ENCODE measurements at places on chromosomes 12 and 14.

- DNase-seq = no peak
These were observed 31.2 kb downstream of the DAD1 start for GRCh38 chr14:22557846-22558220.

DNA sequence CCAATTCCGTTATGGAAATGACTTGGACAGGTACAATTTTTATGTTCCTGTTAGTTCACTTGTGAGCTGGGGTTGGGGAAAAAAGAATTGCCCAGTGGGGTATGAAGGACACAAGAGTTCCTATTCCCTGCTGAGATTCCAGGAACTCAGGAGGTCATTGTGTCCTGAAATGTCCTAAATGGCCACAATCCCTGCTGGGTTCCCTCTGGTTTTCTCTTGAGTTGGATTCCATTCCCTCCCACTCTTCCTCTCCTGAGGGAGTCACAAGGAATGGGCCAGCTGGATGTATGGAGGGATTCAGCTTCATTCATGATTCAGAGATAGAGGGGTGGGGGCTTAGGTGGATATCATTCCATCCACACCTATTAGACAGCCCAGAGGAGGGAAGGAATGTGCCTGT is 34.5 kb upstream of the DCD start:
- no peak for DNase-seq

DNA sequence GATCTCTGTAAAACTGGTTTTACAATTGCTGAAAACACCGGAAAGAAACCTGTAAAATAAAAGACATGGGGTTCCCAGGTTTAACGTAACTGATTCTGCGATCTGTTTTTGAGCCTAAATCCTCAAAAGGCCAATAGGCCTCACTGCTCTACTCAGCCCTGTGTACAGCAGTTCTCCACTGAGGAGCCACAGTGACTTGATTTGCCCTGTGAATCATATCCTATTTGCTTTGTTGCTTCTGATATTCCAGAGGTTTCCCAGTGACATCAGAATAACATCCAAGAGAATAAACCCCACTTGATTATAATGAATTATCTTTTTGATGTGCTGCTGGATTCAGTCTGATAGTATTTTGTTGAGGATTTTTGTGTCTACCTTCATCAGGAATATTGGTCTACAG is 27.5 kb downstream of the MDM1 start:
- no peak for DNase-seq

DNA sequence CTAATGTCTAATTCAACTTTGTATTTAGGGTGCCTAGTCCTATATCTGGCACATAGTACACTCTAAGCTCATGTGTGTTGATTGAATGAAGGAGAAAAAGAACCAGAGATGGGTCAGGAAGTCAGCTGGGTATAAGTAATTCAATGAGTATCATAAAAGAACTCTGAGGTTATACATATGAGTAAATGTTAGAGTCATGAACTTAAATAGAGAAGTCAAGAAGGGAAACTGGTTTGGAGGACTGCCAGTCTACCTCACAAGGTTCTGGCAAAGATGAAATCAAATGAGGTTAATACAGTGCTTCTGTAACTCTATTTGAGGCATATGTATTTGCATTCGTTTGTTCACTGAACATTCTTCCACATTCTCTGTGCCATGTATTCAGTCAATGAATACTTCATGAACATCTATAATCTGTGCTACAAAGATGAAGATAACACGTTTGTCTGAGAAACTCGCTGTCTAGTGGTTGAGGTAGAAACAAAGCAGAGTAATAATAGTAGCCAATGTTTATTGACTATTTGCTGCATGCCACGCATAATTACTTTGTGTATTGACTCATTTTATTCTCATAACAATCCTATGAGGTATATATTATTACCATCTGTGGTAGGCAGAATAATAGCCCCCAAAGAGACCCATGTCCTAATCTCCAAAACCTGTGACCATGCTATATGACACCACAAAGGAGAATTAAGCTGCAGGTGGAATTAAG is 88.9 kb downstream of the PTGER2 start:
- DNase-seq = no peak

DNA sequence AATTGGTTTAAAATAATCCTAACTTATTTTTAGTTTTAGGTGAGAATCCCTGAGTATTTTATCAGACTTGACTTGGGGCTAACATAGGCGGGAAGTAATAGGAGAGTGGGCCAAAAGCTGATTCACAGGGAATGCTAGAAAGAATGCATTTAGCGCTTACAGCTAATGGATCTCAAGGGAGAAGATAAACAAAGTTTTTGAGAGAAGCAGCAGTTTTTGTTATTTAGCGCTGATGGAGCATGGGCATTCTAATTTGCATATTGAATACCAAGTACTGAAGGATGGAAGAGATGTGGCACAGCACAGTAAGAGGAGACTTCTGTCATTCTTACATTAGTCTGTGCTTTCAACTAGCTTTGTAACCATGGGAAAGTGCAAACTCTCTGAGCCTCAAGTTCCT is 436.0 kb upstream of the FBXO33 start:
- no peak for DNase-seq

- DNase-seq = no peak
These were observed 5.9 kb downstream of the KLHL33 start for GRCh38 chr14:20429801-20430669.

DNA sequence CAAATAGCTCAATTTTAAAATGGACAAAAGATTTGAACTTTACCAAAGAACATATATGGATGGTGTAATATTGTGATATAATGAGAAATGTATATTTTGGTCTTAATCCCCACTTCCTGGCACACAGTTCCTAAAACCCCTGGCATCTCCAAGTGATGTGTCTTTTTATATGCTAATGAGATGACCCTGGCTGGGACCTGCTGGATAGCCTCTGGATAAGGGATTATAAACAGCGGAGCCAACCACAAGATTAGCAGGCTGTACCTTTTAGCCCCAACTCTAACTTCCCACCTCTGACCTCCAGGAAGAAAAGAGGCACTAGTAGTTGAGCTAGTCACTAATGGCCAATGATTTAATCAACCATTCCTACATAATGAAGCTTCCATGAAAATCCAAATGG is 130.0 kb downstream of the DPF3 start:
- no peak for DNase-seq

DNA sequence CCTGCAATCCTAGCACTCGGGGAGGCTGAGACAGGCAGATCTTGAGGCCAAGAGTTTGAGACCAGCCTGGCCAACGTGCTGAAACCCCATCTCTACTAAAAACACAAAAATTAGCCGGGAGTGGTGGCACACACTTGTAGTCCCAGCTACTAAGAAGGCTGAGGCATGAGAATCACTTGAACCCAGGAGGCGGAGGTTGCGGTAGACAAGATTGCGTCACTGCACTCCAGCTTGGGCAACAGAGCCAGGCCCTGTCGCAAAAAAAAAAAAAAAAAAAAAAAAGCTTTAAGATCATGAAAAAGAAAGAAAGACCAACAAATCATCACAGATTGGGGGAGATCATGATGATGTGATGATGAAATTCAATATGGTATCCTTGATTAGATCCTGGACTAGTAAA is 30.6 kb downstream of the WDR89 start:
- no peak for DNase-seq

DNA sequence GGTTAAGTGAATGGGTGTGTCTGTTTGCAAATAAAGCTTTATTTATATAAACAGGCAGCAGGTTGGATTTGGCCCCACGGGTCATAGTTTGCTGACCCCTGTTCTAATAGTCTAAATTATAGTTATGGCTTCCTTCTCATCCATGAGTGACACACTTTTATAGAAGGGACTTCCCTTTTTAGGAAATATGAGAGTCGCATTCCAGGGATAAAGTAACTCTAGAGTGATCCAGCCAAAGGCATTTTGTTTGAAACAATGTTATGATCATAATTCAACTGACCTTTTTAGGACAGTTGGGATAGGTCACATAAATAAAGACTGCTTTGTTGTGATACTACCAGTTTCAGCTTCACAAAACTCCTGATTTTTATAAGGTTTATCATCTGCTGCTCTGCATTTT is 87.9 kb downstream of the ALX1 start:
- no peak for DNase-seq

DNA sequence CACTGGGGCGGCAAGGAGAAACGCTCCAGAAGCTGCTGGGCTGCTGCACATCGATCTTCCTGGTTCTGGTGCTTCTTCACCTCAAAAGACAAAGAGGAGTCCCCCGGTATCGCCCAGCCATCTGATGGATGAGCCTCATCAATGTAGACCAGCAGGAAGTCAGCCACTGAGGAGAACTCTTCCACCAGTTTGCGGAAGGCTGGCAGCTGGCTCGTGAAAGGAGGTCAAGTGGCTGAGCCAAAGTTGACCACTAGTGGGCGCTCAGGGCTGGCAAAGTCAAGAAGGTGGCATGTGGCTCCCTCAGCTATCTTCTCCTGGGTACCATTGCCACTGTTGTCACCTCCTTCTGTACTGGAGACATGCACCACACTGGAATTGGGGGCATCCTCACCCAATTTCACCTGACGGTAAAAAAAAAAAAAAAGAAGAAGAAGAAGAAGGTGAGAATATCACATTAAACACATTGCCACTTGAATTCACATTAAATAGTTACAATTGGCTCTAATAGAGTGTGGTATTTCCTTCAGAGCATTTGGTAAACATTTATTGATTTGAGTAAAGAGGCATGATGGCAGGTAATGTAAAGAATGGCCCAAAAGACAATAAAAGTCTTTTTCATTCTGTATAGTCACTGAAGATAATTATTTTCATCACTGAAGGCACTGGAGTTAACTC is 8.3 kb downstream of the DIO2 start:
- no peak for DNase-seq

GRCh38 chr14:62691647-62692489 is 353.4 kb downstream of the KCNH5 start:
- no peak for DNase-seq

DNA sequence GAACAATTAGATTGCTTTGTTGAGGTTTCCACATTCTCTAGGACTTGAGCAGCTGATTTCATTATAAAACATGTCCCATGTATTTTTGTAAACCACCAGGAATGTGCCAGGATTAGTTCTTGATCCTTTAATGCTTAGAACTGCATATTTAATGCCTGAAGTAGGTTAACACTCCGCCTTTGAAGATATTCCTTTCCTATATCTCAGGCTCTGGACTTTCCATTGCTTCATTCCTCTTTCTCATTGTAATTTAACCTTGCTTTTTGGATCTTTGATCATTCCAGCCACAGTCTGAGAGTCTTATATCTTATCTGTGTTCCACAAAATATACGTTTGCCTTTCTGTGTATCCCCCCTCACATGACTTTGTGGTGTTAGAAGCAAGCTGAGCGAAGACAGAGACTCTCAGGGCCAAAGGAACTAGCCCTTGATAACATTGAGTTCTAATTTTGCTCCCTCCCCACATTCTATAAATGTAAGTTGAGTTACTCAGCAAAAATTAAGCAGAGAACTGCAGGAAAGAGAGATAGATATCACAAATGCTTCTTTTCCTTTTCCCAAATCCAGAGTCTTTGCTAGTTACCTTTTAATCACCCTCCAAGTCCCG is 2.4 kb upstream of the CLEC1B start:
- DNase-seq = no peak

- DNase-seq = no peak
These were observed 223.1 kb downstream of the ANO6 start for GRCh38 chr12:45439039-45439438.

- DNase-seq = no peak
These were observed 40.4 kb downstream of the SFSWAP start for GRCh38 chr12:131751335-131751734.

- DNase-seq = no peak
These were observed 8.3 kb downstream of the REC8 start for GRCh38 chr14:24179961-24180796.

GRCh38 chr14:105005329-105005928 is 15.5 kb downstream of the CDCA4 start:
- DNase-seq = no peak

DNA sequence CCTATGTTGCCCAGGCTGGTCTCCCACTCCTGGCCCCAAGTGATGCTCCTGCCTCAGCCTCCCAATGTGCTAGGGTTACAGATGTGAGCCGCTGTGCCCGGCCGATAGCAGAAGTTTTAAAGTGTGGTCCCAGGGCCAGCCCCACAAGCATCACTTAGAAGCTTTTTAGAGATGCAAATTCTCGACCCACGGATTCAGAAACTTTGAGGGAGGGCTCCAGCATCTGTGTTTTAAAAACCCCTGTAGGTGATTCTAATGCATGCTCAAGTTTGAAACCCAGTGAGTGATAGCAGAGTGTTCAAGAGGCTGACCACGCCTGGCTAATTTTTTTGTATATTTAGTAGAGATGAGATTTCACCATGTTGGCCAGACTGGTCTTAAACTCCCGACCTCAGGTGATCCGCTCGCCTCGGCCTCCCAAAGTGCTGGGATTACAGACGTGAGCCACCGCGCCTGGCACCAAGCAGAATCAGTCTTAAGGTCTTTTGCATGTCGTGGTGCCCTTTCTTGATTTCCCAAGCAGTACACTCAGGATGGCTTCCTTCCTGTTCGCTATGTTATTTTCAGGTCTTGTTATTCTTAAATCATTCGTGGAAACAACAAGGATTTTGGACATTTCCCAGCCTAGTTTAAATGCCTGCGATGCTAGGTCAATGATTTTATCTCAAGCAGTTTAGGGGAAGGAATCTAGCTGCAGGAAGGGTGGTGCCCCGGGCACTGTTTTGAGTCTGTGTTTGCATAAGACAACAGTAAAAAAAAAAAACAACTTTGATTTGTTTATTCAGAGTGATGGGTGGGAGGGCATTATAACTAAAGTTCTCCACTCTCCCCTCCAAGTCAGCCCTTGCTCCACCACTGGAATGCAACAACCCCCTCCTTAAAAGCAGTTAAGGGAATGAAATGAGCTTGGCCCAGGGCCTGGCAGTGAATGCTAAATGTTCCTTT is 9.2 kb upstream of the RILPL2 start:
- no peak for DNase-seq

DNA sequence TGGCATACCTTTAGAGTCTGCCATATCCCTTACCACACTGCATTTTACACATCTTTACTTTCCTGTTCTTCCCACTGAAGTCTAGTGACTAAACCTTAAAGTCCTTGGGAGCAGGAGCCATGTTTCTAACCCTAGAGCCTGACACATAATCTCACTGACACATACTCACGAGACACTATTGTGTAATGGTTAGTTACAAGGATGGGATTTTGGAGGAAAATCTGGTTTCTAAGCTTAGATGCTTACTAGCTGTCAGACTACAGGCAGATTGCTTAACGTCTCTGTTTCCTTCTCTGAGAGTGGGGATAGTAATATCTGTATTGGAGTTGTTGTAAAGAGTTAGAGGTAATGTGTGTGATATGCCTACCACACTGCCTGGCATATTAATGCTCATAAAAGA is 6.2 kb upstream of the DYRK4 start:
- no peak for DNase-seq

GRCh38 chr12:1651946-1652345 is 22.9 kb downstream of the WNT5B start:
- DNase-seq = no peak

GRCh38 chr14:55245657-55246268 is 25.5 kb upstream of the FBXO34 start:
- no peak for DNase-seq

- no peak for DNase-seq
These were observed 630 bp downstream of the ALDH1L2 start for GRCh38 chr12:105083551-105084105.

- DNase-seq = no peak
These were observed 3.4 kb upstream of the FRMD6 start for GRCh38 chr14:51648296-51648695.

GRCh38 chr14:90114554-90114953 is 52.8 kb downstream of the KCNK13 start:
- no peak for DNase-seq
